ENCODE measurements at places on chromosomes 12 and 14.
A peak's percentile ranks its signal among the peaks of the same experiment; 100 is the strongest.

- no peak for DNase-seq
Observed at GRCh38 chr14:55051165-55051422, 353 bp upstream of the MAPK1IP1L start.

GRCh38 chr12:56816491-56816890 is 53.4 kb downstream of the HSD17B6 start:
- DNase-seq, result no peak

DNA sequence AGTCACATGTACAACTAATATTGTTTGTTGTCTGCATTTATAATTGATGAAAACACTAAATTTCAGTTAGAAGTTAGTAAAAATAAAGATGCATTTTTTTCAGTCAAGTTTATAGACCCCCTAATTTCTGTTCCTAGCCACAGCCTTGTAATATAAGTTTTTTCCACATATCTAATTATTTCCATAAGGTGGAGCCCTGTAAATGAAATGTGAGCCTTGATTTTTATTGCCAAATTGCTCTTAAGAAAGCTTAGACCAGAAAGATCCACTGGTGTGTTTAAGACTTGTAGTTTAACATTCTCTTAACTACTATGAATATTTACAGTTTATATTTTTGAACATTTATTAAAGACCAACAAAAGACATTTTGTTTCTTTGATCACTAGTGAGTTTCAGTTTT is 322.1 kb upstream of the RGS6 start:
- no peak for DNase-seq

DNA sequence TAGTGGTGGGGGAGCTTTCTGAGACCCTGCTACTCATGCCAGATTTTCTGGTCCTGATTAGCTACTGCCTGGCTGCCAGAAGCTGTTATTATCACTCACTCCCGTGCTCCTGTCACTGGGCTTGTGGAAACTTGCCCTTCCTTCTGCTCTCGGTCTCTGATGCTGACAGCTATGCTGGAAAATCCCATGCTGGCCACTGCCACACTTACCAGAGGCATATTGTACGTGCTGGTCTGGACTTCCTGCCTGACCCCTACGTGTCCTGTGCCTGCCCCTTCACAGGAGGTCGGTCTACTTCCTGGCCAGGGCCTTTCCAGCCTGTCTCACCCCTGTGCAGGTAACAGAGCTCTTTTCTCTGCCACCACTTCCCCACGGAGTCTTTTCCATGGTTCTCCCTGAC is 149.4 kb upstream of the PLEKHG7 start:
- no peak for DNase-seq

DNA sequence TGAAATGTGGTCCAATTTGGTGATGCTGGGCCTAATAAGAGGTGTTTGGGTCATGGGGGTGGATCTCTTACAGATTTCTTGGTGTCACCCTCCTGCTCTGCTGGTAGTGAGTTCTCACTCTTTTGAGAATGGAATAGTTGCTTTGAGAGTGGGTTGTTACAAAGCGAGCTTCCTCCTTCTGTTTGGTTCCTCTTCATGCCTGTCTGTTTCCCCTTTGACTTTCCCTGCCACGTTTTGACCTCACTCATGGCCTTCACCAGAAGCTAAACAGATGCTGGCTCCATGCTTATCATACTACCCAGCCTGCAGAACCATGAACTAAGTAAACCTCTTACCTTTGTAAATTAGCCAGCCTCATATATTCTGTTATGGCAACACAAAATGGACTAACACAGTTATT is 57.7 kb upstream of the LDHB start:
- no peak for DNase-seq

GRCh38 chr14:53494587-53494986 is 341.5 kb upstream of the DDHD1 start:
- no peak for DNase-seq

DNA sequence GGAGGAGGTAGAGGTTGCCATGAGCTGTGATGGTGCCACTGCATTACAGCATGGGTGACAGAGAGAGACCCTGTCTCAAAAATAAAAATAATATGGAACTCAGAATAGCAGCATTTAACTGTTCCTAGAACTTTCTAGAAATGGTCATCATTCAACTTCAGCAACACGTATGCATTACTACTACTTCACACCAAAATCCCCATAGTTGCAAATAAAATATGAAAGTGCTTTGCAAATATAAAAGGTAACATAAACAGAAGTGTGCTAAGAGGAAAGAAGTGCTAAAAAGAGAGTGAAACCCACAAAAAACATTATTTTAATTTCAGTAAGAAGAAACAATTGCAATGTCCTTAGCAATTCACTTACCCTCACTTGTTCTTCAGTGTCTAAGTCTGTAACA is 169.7 kb upstream of the NUDT4 start:
- no peak for DNase-seq

DNA sequence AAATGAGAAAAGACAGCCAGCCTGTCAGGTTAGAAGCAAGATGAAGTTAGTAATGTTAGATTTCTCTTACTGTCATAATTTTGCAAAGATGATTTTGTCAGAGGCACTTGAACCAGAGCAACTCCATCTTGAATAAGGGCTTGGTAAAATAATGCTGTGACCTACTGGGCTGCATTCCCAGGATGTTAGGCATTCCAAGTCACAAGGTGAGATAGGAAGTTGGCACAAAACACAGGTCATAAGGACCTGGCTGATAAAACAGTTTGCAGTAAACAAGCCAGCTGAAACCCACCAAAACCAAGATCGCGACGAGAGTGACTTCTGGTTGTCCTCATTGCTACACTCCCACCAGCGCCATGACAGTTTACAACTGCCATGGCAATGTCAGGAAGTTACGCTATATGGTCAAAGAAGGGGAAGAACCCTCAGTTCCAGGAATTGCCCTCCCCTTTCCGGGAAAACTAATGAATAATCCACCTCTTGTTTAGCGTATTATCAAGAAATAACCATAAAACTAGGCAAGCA is 1313.5 kb upstream of the TMEM132C start:
- DNase-seq, result no peak

GRCh38 chr14:91116913-91117588 is 3.2 kb downstream of the DGLUCY start:
- no peak for DNase-seq

DNA sequence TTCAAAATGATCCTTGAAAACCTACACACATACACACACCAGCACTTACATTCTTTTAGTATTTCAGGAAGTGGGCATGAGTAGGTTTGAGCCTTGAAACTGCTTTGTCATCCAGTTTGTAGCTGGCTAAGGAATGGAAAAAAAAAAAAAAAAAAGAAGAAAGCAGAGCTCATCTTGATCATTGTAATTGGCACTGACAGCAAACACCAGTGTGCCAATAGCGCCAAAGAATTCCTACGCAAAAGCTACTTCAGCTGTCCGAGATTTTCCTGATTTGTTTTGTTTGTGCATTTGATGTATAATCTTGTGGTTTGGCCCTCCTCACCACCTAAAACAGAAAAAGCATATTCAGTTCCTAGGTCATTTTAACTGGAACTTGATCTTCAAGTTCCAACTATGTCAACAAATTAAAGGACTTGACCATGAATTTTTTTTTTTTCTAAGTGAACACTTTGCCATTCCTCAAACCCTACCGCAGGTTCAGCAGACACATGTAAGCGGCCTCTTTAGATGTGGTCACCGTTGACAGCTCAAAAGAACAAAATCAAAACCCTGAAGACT is 57.3 kb downstream of the FLRT2 start:
- no peak for DNase-seq

DNA sequence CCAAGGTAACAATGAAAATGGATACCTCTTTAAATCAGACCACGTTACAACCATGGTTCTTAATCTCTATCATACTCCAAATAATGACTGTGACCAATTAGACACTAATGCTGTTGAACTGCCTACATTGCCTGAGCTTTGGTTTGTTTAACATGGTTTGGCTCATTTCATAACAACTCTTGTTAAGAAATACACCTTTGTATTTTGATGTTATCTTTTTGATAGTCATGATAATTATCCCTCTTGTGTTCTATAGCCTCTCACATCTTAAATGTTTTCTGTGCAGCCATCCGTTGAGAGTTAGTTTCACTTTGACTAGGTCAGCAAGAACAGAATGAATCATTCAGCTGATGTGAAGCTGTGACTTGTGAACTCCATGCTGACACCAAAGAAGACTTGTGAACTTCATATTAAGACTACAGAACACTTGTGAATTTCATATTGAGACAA is 75.5 kb upstream of the RERGL start:
- no peak for DNase-seq

- no peak for DNase-seq
Observed at GRCh38 chr12:65209655-65210043, 40.3 kb downstream of the LEMD3 start.

- peak; percentile 4 for DNase-seq
Observed at GRCh38 chr12:18224745-18225144, 36.6 kb upstream of the PIK3C2G start.

- peak; percentile 30 for DNase-seq
Observed at GRCh38 chr12:27424631-27425230, 21.8 kb upstream of the SMCO2 start.

- no peak for DNase-seq
Observed at GRCh38 chr12:54587315-54587873, 1.1 kb downstream of the PPP1R1A start.

GRCh38 chr14:61498811-61499210 is 177.4 kb downstream of the PRKCH start:
- no peak for DNase-seq

DNA sequence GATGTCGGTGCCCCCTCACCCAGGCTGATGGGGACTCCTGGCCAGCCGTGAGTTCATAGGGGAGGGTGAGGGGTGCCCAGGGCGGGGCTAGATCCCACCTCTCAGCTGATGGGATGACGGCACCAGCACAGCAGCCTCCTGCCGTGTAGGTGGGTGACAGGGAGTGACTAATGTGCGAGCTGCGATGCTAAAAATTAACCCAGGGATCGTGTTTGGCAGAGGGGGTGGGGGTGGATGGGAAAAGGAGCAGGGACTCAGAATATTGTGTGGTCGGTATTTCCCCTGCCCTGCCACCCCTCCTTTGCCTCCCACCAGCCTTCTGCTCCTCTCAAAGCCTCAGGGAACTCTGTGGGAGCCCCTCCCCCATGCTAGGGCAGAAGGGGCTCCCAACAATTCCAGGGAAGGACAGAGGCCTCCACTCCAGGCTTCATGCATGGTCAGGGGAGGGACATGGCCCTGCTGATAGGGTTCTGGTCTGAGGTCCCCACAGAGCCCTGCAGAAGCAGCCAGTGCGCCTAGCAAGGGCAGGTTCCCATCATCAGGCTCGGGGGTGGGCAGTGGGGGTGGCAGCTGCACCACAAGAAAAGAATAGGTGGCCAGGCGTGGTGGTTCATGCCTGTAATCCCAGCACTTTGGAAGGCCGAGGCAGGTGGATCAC is 12.5 kb downstream of the TAMALIN start:
- DNase-seq, result no peak

DNA sequence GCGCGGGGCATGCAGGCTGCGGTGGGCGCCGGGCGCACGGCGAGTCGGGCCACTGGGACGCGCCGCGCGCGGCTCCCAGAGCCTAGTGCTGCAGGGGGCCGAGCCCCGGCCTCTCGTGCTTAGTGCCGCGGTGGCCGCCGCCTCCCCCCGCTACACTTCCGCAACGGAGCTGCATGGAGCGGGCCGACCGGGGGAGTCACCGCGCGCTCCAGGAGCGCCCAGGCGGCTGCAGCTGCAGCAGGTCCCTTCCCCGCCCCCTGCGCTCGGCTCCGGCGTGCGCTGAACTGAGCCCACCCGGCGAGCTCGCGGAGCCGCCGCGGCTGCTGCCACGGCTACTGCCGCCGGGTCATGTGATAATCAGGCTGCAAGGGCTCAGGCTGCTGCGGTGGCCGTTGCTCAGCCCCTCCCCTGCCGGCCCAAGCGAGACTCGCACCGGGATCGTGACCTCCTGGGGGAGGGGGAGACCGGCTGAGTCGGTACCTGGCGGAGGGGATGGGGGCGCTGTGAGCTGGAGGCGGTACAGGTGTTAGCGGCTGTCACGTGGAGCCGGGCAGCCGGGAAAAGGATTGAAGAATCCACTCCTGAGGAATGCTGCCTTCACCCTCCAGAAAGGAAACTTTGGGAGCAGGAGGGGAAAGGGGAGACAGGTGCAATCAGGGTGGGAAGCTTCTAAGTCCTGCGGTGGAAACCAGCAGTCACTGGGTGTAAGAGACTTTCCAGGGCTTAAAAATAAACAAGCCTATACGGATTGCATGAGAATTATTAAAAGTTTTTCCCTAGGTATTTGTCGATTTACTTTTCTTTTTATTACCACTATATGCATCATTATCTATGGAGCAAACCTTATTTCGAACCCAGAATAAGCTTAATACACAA is at the start of gene PPM1H:
Gene PPM1H, minus strand, starts transcription at position 352 of the 876 bp plus-strand sequence. CDS start 414 bp downstream, outside the sequence.
- DNase-seq, result peak; percentile 28

- DNase-seq, result peak; percentile 27
Observed at GRCh38 chr12:18430425-18431048, 169.2 kb downstream of the PIK3C2G start.

- no peak for DNase-seq
Observed at GRCh38 chr14:59630288-59630963, 53.8 kb upstream of the CCDC175 start.

GRCh38 chr12:51390457-51390856 is 749 bp downstream of the GALNT6 start:
- DNase-seq, result no peak

DNA sequence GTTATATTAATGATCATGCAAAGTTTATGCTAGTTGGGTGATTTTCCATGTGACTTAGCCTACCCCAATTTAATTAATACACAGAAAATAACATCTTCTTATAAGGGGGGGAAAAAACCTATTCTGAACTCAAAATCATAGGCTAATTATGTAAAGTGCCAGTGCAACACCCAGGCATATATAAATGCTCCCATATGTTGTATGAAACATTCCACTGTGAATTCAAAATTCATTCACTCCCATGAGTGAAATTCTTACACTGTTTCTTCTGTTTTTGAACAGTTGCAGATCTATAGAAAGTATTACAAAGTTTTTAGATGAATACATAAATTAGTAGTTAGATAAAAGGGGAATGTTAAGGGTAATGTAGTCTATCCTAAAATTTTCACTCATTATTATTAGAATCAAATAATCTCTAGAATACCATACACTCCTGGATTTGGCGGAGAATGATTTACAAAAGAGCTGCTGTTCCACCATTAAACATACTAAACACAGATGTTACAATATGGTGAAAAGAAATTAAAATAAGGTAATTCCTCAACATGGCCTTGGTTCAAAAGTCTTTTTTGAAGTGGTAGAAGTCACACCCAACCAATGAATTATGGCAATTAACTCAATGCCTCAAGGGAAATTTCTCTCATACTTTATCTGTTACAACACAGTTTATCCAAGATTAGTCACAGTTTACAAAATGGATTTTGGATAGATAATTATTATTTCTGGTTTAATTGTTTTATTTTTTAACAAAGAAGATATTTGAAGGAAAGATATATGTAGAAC is 454.1 kb upstream of the FLRT2 start:
- DNase-seq, result no peak

All from Panc1 (cell line).